Hematopoietic multipotent progenitor cell treated with erythropoietin and hydrocortisone succinate and interleukin-3 and kit ligand, for 8 days (in vitro differentiated cells): ENCODE measurements at places on chromosomes 4 and X.

DNA sequence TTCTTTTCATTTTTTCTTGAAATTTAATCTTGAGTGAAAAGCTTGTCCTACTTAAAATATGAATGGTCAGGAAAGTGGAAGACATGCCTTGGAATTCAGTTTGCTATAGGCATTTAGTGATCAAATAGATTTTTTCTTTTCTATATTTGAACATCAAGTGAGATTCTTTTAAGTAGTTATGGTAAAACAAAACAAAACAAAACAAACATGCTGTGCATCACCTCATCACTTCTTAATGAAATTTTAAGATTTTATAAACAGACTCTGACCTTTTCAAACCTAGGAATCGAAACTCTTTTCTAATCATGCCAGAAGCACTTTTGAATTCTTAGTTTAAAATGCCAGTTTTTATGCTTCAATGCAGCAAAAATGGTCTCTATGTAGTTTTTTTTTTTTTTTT is 62.8 kb downstream of the CNKSR2 start:
- no peak for DNase-seq

DNA sequence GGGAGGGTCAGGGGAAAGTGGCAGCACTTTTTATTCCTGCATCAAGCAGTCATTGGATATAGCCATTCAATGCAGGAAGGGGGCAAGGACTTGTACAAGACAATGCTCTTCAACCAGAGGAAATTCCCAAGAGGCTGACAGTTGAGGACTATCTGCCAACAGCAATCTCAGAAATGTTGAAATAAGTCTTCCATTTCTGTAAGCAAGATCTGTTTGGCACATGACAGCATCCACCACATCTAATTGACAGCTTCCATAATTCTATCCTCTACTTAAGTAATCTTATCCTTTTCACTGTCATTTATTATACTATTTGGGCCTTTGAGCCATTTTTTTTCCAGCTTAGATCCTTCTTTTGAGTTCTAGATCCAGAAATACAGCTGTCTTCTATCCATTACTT is 110.7 kb downstream of the CFAP299 start:
- DNase-seq = no peak

- no peak for DNase-seq
Observed at GRCh38 chr4:78661921-78662521, 110.5 kb downstream of the ANXA3 start.

DNA sequence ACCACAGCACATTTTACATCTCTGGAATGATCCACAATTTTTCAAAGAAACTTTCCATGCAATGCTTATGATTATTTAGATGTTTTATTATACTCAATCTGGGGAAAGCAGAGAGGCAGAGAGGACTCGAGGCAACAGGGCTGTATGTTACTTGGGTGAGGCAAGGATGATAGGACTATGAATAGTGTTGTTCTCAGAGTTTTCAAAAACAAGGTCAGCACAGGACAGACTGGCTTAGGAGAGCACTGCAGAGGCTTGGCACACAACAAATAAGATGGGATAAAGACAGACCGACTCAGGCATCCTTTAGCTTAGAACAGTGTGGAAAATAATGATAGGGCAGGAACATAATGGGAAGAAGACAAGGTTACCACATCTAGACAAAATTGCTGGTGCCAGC is 65.4 kb downstream of the TMEM150C start:
- no peak for DNase-seq

DNA sequence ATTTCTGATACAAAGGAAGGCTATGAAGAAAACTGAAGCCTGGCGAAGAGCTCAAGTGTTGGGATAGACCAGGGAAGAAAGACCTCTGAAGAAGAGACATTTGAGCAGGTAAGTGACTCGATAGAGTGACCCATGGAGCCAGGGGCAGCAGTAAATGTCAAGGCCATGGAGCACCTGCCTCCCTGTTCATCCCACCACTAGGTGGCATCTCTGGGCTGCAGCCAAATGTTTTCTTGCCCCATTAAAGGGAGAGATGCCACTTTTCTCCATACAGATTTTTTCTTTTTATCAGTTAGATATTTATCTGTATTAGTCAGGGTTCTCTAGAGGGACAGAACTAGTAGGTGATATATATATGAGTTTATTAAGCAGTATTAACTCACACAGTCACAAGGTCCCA is 4.9 kb upstream of the ZNF81 start:
- DNase-seq = peak; percentile 71

- DNase-seq = no peak
Observed at GRCh38 chrX:134603806-134604700, 54.2 kb downstream of the PLAC1 start.

DNA sequence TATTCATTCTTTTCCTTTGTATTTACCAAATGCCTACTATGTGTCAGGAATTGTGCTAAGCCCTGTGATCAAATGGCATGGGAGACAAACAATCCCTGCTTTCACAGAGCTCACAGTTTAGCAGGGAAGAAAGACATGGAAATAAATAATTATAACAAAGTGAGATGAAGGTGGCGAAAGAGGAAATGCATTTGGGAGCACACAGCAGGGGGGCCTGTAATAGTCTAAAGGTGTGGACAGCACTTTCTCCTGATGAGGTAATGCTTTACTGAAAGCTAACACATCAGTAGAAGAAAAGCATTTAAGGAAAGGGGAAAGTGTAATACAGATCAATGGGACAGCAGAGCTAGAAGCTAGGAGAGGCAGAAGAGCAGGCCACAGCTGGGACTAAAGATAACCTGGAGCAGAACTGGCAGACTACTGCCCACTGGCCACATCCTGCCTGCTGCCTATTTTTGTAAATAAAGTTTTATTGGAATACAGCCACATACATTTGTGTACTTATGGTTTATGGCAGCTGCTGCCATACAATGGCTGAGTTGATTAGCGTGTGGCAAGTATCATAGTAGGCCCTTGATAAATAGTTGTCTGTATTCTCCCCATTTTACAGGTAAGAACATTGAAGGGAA is 67.1 kb upstream of the TAPT1 start:
- peak; percentile 5 for DNase-seq

- no peak for DNase-seq
Observed at GRCh38 chr4:23368081-23368697, 521.7 kb downstream of the PPARGC1A start.

DNA sequence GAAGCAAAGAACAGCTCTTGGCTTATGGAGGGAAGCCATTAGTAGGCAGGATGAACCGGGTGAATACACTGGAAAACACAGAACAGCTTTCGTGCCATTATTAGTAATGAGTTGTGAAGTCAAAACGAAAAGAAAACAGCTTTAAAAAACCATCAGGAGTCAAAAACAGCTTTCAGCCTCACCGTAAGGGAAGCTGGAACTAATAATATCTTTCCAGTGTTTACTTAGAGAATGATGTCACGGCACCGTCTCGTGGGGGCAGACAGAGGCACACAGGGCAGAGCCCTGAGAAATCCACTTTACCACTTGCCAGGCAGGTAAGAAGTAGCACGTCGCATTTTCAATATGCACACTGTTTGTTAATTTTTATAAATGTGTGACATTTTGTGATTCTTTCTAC is 37.9 kb upstream of the HMX1 start:
- DNase-seq = no peak

GRCh38 chr4:24935856-24936255 is 23.0 kb upstream of the CCDC149 start:
- no peak for DNase-seq

DNA sequence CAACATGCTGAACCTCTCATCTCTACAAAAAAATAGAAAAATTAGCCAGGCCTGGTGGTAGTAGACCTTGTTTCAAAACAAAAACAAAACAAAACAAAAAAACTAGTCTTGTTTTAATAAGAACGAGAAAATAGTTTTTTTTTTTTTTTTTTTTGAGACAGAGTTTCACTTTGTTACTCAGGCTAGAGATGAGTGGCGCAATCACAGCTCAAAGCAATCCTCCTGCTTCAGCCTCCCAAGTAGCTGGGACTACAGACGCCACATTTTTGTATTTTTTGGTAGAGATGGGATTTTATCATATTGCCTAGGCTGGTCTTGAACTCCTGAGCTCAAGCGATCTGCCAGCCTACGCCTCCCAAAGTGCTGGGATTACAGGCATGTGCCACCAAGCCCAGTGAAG is 47.7 kb upstream of the UGDH start:
- no peak for DNase-seq

GRCh38 chr4:47814618-47815295 is 23.1 kb downstream of the CORIN start:
- no peak for DNase-seq

- DNase-seq = no peak
Observed at GRCh38 chr4:108730579-108730978, 32.3 kb downstream of the ETNPPL start.

DNA sequence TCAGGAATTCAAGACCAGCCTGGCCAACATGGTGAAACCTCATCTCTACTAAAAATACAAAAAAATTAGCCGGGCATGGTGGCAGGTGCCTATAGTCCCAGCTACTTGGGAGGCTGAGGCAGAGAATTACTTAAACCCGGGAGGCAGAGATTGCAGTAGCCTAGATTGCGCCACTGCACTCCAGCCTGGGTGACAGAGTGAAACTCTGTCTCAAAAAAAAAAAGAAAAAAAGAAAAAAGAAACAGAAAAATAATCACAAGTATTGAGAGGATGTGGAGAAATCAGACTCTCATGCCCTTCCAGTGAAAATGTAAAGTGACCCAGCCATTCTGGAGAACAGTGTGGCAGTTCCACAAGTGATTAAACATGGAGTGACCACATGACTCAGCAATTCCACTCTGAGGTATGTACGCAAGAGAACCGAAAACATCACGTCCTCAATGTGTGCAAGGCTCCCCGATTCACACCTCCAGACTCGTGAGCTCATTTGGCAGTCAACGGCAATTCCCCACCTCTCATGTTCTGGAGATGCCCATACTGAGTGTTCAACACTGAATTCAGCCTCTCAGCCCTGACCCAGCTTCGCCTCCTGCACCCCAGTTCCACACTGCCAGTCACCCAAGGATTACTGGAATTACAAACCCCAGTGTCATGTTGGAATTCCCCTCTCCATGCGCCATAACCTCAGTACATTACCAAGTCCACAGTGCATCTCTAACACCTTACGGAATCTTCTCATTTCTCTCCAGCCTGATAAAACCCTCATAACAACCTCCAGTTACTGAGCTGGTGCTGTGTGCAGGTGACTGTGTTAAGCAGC is 21.1 kb downstream of the ACOX3 start:
- DNase-seq = no peak

- no peak for DNase-seq
Observed at GRCh38 chr4:79232540-79232939, 93.3 kb downstream of the NAA11 start.

GRCh38 chrX:45743081-45743533 is 542.4 kb upstream of the DIPK2B start:
- DNase-seq = no peak

DNA sequence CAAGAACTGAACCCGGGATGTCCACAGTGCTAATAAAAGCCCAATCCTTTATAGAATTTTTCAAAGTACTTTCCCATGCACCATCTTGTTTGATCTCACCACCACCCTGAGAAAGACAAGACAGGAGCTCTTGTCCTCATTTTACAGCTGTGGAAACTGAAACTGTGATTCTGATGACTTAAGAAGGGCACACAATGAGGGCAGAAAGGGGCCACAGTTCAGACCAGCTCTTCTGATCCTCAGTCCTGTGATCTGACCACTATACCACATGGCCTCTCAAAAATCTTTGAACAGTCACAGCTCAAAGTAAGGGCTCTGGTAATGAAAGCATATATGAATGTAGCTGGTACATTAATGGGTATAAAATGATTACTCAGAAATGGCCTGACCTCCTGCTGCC is 127.3 kb upstream of the CPEB2 start:
- no peak for DNase-seq

- peak; percentile 74 for DNase-seq
Observed at GRCh38 chr4:146520896-146521540, 722 bp downstream of the SLC10A7 start.

- DNase-seq = no peak
Observed at GRCh38 chr4:41587286-41587685, 49.3 kb downstream of the LIMCH1 start.

DNA sequence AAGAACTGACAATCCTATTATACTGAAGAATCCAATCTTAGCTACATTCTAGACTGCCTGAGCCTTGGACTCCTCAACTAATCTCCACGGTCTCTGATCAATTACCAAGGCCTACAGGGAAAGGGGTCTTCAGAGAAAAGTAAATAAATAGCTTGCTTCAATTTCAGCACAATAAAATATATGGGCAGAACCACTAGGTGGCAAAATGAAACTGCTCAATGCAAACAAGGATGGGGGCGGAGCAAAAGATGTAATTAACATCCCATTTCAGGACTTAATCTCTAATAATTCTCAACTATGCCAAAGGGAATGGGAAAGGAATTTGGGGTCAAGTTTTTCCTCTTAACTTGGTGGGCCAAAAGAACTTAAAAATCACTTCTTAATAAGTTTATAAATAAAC is 78.4 kb upstream of the MAP3K15 start:
- DNase-seq = peak; percentile 46

- no peak for DNase-seq
Observed at GRCh38 chr4:93267747-93268146, 560.8 kb upstream of the ATOH1 start.

GRCh38 chrX:149881081-149881711 is at the start of gene MAGEA8:
MAGEA8 (plus strand) TSS chrX:149881183; CDS start chrX:149884273, 3,090 bp downstream.
- DNase-seq = peak; percentile 18

DNA sequence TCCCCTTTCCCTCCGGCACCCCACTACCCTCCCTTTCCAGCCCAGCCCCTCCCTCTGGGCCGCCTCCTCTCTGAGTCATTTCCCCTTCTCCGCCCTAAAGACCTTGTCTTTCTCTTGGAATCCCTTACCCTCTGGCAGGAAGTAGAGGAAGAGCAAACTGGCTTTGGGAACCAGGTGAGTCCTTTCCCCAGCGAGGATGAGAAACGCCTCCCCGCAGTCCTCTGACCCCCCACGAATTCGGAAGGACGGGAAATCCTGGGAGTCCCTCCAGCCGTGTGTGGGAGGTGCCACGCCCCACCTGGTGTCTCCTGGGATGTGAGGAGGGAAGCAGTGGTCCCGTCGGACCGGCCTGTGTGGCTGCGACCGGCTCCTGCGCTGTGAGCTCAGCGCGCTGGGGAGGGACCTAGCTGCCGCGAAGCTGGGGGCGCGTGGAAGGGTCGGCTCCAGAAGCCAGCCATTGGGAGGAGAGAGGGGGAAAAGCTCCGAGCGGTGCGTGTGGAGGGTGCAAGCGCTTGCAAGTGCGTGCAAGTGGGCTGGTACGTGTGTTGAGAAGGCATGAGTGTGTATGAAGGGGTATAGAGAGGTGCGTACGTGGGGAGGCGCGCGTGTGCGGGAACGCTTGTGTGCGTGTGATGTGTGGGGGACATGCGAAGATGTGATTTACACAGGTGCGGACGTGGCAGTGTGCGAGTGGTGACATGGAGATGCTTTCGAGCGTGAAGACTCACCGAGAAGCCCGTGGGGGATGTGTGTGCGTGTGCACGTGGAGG is 46.3 kb downstream of the TEX13B start:
- no peak for DNase-seq

GRCh38 chr4:90537491-90537890 is 410.3 kb downstream of the CCSER1 start:
- DNase-seq = no peak

GRCh38 chr4:33658971-33659370 is 2585.3 kb downstream of the ARAP2 start:
- DNase-seq = no peak

GRCh38 chr4:118400356-118400755 is 47.6 kb upstream of the PRSS12 start:
- peak; percentile 4 for DNase-seq
